ENCODE measurements at places on chromosomes 5 and 9. TPM values are rescaled to one million over a fixed set of nuclear protein-coding genes. Genes with fewer than 3 reads are reported as not detected.

DNA sequence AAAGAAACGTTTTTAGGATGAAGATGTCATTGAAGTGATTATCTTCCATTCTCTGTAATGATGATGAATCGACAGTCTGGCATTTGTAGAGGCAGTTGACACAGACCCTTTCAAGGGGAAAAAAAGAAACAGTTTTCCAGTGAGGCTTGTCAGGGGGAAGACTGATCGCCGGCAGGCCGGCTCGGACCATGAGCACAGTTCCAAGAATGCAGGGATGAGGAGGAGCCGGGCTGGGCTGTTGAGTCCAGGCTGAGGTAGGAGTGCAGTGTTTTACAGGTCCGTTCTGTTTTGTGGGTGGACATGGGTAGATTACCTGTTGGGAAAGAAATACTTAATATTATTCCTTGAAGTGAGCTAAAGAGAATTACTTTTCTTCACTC is 194.6 kb downstream of the AOPEP start:
- no peak for DNase-seq
- H3K36me3 ChIP-seq = no peaks in the 10 kb centered on the region
- H3K4me1 ChIP-seq = no peaks in the 10 kb centered on the region
- H3K27ac ChIP-seq = peak overlapping the region; percentile 60

GRCh38 chr9:121744687-121745395 is 93.4 kb downstream of the DAB2IP start:
- H3K4me1 ChIP-seq = no peaks in the 10 kb centered on the region
- peak overlapping the region; percentile 93 for H3K27ac ChIP-seq
- DNase-seq = no peak
- no peaks in the 10 kb centered on the region for H3K27me3 ChIP-seq
- no peaks in the 10 kb centered on the region for H3K36me3 ChIP-seq

- H3K4me3 ChIP-seq = peak overlapping the region; percentile 59
- no peak overlapping the region for H3K27ac ChIP-seq
- no peaks in the 10 kb centered on the region for H3K36me3 ChIP-seq
- DNase-seq = peak; percentile 87
- no peaks in the 10 kb centered on the region for H3K27me3 ChIP-seq
These were observed 49.6 kb upstream of the FOXE1 start for GRCh38 chr9:97803167-97804058.

- H3K27me3 ChIP-seq = no peaks in the 10 kb centered on the region
- peaks cover 6% of the 10 kb centered on the region for H3K4me1 ChIP-seq
- no peak for DNase-seq
- no peak overlapping the region for H3K4me3 ChIP-seq
- no peaks in the 10 kb centered on the region for H3K36me3 ChIP-seq
These were observed 5.3 kb downstream of the CDKN2AIPNL start for GRCh38 chr5:134406390-134406789.

DNA sequence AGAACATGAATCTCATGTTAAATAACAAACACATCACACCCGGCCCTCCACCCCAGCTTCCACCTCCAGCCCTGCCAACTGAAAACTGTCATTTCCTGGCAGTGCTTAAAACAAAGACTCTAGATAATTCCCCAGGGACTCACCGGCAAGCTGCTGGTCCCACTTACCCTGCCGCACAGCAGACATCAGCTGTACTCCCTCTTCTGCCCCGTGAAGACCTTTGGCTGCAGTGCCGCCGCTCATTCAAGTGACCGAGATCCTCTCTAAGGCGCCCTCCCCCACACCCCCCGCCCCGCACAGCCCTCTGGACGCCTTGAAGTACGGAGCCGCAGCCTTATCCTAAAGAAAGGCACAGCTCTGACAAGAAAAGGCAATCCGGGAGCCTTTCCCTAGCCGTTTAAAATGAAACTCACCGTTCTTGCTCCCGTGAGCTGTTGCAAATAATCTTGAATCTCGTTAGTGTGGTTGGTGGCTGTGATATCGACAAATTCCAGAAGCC is 434 bp downstream of the GLRX start:
- H3K27me3 ChIP-seq = no peaks in the 10 kb centered on the region
- H3K36me3 ChIP-seq = no peaks in the 10 kb centered on the region
- H3K4me1 ChIP-seq = peaks cover 72% of the 10 kb centered on the region
- DNase-seq = peak; percentile 84
- H3K27ac ChIP-seq = peak overlapping the region; percentile 79

- H3K4me1 ChIP-seq = no peaks in the 10 kb centered on the region
- no peak overlapping the region for H3K4me3 ChIP-seq
- no peak for DNase-seq
- H3K27me3 ChIP-seq = no peaks in the 10 kb centered on the region
- no peaks in the 10 kb centered on the region for H3K36me3 ChIP-seq
- peak overlapping the region; percentile 85 for H3K27ac ChIP-seq
These were observed 23.6 kb upstream of the TNFAIP8 start for GRCh38 chr5:119332208-119332607.

Gene IFNK
- total RNA-seq = not detected

Gene NUTM2F
- not detected for total RNA-seq

Measured in Peyer's patch (tissue), 4 donors.